ENCODE measurements at places on chromosomes 3 and 15.

DNA sequence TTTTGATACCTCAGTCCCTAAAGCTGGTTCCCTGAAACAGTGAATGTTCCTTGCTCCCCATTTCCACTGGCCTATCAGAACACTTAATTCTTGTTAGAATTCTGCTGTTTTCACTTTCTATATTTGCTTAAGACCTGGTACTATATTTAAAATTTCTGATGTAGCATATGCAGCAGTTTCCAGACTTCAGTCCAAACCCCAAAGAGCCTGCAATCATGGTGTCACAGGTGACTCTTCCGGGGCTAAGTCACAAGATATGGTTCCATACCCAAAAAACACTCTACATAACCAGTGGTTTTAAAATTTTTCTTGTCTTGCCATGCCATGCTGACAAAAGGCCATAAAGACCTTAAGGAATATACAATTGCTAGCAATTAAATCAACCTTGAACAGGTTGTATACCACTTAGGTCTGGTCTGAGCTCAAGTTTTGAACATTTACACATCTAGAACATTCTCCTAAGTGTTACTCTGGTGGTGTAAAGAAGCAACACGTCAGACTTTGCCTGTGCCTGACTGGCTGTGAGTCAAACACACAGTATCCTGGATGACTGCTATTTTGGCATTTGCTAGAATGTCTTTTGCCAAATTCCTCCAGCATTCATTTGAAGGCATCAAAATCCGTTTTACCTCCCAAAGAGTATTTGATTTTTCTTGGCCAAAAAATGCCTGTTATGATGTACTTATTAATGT is 160.0 kb downstream of the FRMD5 start:
- no peak for DNase-seq

DNA sequence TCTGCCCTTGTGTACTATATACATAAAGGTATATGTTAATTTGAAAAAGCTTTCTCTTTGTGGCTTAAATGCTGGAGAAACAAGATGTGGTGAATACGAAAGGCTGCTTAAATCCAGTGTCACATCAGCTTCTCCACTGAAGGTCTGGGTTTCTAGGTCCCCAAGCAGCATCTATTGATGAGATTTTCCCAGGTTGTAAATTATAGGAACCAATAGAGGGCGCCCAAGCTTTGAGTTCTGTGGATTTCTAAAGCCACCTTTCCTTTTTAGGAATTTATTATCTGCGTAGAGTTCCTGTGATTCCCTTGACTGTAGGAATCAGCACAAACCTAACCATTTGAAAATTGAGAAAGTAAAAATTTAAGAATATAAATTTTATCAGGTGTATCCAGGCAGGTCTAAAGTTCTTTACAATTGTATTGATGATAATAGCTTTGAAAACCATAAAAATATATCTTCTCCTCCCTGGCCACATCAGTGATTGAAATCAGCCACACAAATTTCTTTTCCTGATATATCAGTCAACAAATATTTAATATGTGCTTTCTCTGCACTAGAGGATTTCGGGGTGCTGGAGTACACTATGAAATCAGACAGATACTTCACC is 88.3 kb upstream of the ADAMTSL3 start:
- no peak for DNase-seq

GRCh38 chr3:28824316-28824715 is 456.6 kb upstream of the RBMS3 start:
- DNase-seq, result no peak

DNA sequence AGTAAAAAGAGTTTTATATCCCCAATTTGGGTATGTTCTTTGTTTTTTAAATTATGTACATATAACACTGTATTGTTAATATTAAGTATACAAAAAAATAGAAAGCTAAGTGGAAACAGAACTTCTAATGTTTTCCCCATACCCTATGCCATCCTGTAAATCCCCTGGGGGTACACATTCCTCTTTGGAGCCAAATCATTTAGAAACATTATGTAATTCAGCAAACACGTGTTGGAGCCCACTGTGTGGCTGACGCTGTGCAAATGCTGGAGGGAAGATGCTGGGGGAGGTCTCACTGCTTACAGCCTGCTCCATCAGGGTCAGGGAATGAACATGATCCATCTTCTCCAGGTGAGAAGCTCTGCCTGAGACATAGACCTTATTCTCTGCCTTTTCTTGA is 52.8 kb downstream of the CRTC3 start:
- DNase-seq, result no peak

GRCh38 chr3:13574798-13575451 is 26.0 kb downstream of the FBLN2 start:
- DNase-seq, result no peak

- no peak for DNase-seq
Observed at GRCh38 chr3:36367912-36368573, 12.3 kb upstream of the STAC start.

DNA sequence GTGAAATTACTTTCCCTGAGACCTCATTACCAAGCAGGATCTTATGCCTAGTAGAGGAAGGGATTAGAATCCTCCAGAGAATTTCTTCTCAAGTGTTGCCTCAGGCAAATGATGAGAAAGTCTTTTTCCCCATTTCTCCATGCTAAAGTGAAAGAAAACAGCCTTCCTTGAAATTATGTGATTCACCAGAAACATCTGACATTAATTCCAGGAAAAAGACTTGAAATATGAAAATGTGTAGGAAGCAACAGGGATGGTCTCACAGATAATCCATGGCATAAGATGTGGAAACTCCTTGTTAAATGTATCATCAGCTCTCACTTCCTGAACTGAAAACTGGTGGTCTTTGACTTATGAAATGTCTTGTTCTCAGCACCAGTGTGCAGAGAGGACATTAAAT is 17.9 kb upstream of the ABI3BP start:
- no peak for DNase-seq

DNA sequence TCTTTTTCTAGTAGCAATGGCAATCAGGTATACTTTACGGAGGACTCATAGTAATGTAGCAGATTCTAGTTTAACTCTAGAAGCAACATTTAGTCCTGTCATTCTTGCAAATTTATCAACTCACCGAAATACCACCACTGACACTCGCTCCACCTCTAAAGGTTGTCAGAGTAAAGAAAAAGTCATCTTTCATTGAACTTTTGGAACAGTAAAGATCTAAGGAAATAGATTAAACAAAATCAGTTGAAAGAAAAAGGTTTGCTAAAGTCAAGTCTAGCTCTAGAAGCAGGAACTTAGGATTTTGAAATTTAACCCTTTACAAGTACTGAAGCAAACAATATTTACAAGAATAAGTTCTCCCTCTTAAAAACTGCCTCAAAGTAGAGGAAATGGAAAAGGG is 8.7 kb downstream of the ATP8B4 start:
- DNase-seq, result no peak

- no peak for DNase-seq
Observed at GRCh38 chr3:119826711-119827608, 45.1 kb downstream of the NR1I2 start.

DNA sequence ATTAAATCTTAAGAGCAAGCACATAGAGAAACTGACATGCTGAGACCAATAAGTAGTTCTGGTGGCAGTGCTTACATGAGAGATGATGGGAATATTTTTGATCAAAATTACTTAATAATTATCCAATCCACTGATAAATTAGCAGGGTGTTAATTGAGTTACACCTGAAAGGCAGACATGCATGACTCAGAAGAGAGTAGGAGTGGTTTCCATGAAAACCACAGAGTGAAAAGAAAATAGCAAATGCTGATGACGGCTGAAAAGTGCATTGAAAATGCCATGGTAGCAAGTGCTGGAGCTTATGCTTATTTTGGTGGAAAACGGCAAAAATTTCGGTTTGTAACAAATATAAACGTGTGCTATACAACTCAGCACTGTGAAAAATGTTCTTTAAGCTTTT is 267.8 kb upstream of the LRRN1 start:
- DNase-seq, result no peak

GRCh38 chr3:30620402-30621360 is 14.3 kb downstream of the TGFBR2 start:
- no peak for DNase-seq

- no peak for DNase-seq
Observed at GRCh38 chr15:62770752-62771151, 271.8 kb upstream of the TPM1 start.

- peak; percentile 80 for DNase-seq
Observed at GRCh38 chr3:46867550-46867898, 4.3 kb upstream of the MYL3 start.

DNA sequence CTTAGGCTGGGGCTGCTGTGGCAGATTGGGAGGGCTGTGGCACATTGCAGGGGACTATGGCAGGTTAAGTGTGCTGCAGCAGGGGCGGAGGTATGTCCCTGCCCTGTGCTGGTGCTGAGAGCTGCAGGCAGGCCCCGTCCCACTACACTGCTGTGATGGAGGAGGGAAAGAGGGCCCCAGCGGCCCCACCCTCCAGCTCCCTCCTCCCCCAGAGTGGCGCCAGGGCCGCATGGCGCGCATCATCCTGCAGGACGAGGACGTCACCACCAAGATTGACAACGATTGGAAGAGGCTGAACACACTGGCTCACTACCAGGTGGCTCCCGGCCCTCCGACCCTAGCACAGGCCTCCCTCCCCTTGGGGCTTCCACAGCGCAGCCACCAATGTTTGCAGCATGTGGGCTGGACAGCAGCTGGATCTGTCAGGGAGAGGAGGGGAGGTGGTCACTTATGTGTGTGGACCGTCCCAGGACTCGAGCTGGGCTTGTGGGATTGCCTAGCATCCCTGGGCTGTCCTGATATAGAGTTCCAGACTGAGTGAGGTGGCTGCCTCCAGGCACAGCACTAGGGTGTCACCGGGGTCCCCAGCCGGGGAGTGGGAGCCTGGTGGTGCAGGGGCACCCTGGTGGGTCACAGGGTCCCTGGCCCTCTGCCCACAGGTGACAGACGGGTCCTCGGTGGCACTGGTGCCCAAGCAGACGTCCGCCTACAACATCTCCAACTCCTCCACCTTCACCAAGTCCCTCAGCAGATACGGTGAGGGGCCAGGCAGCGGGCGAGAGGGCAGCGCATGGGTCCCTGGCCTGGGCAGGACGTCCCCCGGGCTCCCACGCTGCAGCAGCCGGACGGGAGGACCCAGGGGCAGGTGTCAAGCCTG is 46.1 kb downstream of the PLXNA1 start:
- DNase-seq, result no peak

DNA sequence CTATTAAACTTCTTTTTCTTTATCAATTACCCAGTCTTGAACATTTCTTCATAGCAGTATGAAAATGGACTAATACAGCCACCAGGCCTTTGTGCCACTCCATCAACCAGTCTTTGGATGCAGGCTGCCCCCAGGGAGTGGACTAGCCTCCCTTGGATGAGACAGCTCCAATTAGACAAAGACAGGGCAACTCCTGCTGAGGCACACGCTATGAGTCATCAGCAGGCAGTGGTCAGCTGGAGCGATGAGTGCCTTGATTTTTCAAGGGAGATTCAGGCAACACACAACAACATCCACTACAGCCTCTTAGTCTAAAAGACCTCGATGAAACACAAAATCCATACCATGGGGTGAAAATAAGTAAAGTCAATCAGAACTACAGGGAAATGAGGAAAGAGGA is 160.1 kb downstream of the ARRDC4 start:
- DNase-seq, result no peak

- DNase-seq, result no peak
Observed at GRCh38 chr3:61278713-61279112, 27.5 kb upstream of the FHIT start.

GRCh38 chr3:82259994-82260393 is 498.5 kb upstream of the GBE1 start:
- DNase-seq, result no peak

DNA sequence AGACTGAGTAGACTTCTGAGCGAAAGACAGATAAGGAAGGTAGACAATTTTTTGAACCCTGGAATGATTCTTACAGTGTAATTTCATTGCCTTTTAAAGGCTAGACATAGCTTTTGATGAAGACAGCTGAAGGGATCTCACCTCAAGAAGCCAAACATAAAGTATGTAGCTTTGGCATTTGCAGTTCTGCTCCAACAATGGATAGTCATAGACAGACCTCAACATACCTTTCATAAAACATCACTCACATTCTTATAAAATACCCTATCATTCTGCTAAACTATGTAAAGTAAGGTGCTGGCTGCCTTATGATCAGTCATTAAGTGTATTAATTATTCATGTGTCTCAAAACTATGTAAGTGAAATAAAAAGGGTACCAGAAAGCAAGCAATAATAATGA is 70.0 kb downstream of the UBE3A start:
- DNase-seq, result no peak

DNA sequence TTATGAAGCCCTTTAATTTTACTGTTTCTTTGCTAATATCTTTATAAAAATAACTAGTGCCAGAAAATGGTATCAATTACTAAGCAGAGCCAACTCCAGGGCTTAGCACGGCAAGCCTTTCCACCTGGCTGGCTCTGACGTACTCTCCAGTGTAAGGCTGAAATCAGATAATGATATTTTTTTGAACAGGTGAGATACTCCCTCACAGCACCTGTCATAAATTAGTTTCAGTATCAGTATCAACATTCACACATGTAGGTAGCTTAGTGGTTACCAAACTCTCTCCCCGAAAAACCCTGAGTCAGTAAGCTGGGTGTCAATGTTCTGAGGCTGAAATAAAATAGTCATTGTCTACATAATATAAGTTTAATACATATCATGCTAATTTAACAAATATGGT is 710.1 kb downstream of the SQOR start:
- no peak for DNase-seq

- no peak for DNase-seq
Observed at GRCh38 chr3:9441501-9442221, 44.2 kb downstream of the SETD5 start.

DNA sequence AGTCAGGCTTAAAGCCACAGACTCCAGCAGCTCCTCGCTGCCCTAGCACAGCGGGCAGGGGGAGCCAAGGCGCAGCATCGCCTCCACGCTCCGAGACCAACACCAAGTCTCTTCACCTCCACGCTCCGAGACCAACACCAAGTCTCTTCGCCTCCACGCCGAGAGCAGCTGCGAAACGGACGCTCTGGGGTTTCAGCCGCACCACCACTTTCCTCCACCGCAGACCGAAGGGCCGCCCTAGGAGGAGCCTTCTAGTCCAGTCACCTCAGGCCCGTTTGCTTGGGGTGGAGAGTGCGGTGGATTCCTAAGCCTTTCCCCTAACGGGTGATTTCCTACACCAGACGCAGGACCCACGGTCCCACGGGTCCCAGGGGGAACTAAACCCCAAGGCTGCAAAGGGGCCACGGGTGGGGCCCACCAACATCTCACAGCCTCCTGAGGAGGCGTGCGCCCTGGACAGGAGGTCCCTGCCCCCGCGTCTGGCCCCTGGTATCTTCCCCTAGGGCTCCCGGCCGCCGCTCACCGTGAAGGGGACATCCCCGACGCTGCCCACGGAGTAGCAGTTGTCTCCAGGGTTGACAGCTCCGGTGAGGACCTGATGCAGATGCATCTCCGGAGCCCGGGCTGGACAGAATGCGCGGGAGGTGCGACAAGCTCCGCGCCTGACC is 501 bp downstream of the DMXL2 start:
- DNase-seq, result peak; percentile 19

GRCh38 chr15:67092752-67093503 is 27.5 kb downstream of the SMAD3 start:
- no peak for DNase-seq

DNA sequence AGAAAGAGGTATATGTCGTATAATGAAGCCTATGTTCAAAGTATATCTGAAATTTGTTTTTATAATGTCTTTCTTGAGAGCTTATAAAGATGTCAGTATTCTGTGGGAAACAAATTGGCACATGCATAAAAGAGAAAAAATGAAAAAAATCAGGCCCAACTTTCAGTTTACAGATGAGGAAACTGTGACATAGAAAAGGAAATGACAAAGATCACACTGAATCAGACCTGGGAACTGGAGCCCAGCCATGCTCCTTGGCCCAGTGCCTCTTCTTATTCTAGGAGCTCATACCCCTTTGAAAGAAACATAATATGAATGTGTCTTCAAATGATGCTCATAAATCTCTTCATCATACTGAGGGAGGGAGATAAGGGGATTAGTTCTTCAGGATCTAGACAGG is 48.4 kb downstream of the TMEM44 start:
- DNase-seq, result no peak

Measured in prostate gland (tissue), 2 donors.